GDM1 (cell line): ENCODE measurements at places on chromosomes 3 and 15.

DNA sequence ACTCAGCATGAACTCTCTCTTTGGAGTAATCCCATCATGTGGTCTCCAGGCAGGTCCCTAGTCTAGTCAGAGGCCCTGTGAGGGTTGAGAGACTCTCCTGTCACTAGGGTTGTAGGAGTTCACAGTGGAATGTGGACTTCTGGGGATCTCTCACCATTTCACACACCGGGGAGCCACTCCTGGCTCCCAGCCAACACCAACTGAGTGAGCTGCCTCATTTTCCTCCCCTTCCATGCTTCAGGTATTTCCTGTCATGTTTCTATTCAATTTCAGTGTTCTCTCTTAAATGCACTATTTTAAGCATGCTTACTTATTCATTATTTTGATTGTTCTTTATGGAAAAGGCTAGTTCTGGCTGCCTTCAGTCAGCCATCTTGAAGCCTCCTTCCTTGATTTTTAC lies 467.5 kb upstream of the ARL6 start:
- no peak for DNase-seq

DNA sequence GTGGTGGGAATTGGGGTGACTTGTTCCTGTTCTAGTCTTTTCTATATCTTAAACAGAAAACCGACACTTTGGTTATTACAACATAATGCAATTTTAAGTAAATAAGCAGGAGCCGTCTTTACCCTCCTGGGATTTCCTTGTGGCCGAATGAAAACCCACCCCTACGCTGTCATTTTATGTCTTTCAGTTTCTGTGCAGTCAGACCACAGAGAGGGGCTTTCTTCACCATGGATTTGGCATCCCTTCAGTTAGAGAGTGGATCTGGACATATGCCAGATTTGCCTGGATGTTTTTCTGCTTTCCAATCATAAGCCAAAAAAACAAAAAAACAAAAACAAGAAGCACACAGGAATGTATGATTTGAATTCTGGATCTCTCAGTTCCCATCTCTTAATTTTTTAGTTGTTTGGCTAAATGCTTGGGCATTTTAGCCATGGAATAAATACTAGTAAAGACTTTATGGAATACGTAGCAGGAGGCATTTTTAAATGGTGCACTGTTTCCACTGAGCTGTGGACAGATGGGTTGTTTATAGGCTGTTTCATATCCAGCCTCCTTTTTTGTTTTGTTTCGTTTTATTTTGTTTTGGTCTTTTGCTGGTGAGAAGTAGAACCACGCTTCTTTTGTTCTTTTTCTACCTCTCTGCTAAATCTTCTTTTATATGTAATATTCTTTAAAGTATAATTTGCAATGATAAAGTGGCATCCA lies 272.9 kb downstream of the FEZF2 start:
- DNase-seq = no peak

DNA sequence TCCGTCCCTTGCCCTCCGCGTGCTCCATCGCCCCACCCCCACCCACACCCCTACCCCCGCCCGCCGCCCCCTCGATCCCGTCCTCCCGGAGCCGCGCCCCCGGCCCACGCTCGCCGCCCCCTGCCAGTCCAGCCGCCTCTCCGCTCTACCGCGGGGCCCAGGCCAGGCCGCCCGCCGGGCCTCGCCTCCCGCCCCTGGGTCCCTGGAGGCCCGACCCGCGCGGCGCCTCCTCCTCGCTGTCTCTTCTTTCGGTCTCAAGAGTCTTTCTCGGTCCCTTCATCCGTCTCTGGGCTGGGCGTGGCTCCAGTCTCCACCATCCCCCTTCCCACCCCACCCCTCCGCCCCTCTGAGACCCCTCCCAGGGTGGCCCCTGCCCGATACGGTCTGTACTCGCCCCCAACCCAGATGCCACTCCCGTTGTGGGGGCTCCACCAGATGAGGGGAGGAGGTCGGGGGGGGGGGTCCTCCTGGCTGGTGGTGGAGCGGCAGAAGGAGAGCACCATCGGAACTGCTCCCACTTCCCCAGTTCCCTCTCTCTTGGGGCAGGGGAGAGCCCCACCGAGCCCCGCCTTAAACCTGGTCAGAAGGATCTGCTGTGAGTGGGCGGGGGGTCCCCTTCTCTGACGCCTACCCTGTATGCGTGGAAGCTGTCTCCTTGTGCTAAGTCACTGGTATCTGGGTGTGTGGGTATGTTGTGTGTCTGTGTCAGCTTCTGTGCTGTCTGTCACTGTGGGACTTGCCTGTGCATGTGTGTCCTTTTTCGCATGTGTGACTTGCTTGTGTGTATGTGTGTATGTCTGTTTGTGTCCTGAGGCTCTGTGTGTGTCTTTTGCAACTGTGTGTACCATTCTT lies 1.0 kb downstream of the PRKCD start:
- DNase-seq = peak; percentile 20

DNA sequence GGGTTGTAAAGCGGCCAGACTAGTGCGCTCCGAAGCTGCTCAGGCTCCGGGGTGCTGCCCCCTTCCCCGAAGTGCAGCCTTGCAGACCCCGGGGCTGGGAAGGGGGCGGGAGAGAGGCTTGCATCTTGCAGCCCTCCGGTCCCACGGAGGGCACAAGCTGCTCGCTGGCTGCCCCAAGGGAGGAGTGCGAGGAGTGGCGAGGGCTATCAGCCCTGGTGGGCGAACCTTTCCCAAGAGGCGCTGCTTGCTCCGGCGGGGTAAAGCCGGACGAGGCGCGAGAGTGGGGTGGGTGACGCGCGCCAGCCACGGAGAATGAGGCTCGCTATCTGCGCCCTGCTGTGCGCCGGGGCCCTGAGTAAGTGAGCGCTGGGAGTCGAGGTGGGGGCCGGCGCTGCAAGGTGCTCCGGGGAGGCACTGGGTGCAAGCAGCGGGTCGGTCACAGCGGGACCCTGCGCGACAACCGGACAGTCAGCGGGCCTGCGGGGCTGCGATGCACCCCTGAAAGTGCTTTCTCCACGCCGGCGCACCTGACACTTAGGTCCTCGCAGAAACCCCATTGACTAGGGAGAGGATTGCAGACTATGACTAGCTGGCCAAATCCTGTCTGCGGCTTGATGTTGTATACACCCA lies 12.7 kb upstream of the TOPBP1 start:
- no peak for DNase-seq

- DNase-seq = no peak
These were observed 638.2 kb downstream of the IGSF11 start for GRCh38 chr3:118396491-118396890.

DNA sequence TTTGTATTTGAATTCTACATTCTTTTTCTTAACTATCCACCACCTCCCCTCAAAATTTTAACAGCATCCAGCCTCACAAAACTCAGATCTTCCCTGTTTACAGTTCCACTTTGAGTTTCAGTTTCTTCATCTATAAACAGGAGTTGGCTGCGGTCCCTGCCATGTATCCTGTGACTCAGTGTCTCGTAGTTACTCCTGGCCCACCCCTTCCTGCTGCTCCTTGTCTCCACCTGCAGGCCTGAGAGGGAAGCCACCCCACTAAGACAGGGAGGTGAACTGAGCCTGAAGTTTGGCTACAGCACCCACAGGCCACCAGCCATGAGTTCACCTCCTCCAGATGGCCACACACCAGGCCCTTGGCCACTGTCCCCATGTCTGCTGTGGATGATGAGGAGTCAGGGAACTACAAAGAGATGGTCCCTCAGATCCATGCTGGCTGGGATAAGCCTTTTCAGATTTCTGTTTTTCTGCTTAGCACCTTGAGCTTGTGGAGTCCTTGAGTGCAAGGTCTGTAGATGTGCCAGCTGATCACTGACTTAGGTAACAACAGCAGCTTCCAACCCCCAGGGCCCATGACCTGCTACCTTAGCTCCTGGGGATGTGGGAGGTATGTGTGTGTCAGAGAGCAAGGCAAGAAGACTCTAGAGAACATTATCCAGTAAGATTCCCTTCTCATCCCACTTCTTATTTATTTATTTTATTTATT lies 37.5 kb downstream of the CD86 start:
- DNase-seq = no peak
